NCI-H1436 treated with DMSO at 0.1 percent for 48 hours (cell line): ENCODE measurements at places on chromosomes 5 and 9.

DNA sequence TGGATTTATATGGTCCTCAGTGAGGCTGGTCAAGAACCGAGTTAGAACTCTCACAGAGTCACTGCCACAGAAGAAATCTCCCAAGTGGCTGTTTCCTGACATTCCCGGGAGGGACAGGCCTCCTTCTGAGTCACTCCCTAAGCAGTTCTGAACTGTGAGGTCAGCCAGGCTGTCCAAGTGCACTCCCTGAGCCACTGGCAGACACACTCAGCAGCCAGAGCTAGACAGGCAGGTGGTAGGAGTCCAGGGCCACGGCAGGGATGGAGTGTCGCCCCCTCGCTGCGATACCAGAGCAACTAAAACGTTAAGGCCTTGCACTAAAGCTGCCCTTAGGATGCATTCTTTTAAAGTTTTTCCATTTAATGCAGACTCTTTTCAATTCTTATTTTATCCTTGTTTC, 3.4 kb downstream of the IL4 start:
- no peak for DNase-seq

GRCh38 chr9:79049371-79049770, 522.4 kb upstream of the TLE4 start:
- no peak for DNase-seq

DNA sequence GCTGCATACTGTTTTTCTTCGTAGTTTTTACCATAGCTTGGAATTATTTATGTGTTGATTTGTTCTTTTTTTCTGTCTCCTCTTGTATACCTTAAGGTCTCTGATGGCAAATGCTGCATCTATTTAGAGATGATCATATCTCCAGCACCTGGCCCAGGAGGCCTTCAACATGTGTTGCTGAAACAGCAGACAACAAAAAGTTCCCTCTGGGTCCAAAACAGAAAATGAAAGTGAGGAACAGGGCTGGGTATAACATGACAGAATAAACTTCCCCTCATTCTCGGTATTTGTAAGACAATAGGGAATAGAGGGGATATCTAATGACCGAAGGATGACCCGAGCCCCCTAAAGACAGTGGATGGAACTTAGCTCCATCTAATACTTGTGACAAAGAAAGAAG, 22.7 kb upstream of the PCSK1 start:
- DNase-seq = no peak

- DNase-seq = no peak
These were observed 38.9 kb downstream of the EFNA5 start for GRCh38 chr5:107631805-107632362.

DNA sequence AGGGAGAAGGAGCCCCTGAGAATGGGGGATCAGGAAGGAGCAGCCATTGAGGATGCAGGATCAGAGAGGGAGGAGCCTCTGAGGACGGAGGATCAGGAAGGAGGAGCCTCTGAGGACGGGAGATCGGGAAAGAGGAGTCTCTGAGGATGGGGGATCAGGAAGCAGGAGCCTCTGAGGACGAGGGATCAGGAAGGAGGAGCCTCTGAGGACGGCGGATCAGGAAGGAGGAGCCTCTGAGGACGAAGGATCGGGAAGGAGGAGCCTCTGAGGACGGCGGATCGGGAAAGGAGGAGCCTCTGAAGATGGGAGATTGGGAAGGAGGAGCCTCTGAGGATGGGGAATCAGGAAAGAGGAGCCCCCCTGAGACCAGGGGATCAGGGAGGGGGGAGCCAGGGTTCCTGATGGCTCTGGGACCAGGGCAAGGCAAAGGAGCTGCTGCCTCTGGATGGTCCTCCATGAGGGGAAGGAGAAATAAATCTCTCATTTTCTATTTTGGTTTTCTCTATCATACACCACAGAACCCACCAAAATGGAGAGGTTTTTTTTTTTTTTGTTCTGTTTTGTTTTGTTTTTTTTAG, 22.6 kb upstream of the SARDH start:
- no peak for DNase-seq

DNA sequence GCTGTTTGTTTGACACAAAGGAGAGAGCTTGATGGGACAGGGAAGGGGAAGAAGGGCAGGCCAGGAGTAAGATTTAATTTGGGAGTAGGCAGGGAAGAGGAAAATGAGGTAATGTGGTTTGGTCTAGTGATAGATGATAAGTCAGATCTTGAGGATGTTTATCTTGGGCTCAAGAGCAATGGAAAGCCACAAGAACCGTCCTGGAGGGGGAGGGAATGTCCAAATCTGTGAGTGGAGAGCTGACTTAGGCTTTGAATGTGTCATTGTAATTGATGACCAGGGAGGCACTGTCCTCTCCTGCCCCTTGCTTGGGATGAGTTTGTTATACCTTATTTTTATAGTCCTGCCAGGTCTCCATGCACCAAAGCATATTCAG, 37.5 kb downstream of the MAMDC2 start:
- DNase-seq = no peak

- DNase-seq = no peak
These were observed 77.6 kb downstream of the PRLR start for GRCh38 chr5:35152733-35153132.

GRCh38 chr5:756171-756570, 28.4 kb downstream of the ZDHHC11B start:
- no peak for DNase-seq

DNA sequence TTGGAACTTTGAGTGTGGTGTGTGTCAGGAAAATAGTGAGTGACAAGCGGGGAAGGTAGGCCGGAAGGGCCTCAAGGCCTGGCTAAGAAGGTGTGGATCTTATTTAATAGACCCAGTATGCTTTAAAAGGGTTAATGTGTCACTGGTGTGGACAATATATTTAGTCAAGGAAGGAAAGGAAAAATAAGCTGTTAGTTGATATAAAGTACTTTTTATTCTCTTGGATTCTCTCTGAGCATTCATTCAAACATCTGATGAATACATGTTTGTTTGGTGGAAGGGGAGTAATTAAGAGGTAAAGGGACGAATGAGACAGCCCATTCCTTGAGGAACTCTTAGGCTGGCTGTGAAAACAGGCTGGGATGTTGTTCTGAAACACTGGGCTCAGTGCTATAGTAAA, 98.9 kb downstream of the MELK start:
- no peak for DNase-seq

DNA sequence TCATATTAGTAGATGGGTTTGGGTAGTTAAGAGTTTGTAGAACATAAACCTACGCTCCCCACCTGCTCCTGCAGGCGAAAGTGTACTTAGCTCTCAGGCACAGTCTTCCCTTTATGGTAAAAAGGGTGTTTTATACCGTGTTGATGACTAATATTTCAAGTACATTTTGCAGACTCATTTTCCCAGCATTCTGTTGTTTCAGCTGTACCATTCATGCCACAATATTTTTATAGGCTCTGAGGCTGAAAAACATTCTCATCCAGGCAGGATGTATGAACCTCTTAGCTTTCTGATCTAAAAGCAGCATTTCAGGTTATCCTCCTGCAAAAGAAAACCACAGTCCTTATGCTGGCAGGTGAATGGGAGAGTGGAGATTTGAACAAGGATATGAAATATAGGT, 231.4 kb downstream of the NR2F1-AS1 start:
- no peak for DNase-seq

DNA sequence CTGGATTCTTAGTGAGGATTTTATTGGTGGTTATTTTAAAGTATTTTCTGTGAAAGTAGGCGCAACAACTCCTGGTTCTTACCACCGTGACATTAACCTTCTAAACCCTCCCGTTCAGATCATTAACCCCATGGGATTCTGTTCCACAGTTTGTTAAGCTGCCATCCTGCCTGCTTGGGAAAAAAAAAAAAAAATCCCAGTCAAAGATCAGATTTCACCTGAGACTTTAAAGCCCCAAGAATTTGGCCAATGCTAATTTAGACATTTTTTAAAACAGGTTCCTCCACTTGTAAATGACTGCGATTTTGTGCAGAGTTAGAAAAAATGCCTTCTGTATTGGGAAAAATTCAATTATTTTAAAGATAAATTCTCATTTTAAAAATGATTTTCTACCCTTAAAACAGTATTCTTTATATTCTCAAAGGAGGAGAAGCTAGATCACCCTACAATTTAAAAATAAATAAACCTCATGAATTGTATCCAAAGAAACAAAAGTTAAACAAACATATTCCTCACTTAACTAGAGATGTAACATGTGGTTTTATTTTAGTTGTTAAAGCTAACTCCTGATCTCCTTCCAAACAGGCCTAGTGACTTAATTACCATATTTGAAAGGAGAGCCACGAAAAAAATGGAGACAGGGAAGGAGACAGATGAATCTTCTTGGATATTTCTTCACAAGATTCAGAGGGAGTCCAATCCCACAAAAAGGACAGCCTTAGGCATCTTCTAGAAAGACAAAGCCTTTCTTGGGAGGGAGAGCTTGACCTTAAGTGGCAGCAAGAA, 93.1 kb upstream of the IFNK start:
- no peak for DNase-seq

DNA sequence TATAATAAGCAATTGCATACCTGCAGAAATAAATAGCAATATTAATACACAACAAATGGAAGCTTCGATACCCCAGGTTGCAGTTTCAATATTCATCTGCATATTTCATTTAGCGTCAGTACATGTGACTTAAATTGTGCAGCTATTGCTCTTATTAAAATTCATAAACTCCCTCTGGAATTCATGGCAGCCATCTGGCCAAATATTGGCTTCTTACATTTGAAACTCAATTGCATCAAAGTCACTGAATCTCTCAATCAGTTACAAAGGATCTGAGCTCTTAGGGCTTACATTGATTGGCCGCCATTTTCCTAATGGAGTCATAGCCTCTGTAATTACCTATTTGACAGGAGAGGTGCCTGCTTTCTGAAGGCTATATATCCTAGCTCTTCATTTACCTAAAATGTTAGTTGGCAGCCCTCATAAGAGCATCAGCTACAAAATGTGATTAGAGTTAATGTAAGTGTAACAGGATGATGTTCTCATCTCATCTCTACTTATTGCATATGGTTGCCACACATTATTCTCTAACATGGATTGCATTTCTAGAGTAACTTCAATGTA, 453.5 kb downstream of the CAAP1 start:
- peak; percentile 32 for DNase-seq

DNA sequence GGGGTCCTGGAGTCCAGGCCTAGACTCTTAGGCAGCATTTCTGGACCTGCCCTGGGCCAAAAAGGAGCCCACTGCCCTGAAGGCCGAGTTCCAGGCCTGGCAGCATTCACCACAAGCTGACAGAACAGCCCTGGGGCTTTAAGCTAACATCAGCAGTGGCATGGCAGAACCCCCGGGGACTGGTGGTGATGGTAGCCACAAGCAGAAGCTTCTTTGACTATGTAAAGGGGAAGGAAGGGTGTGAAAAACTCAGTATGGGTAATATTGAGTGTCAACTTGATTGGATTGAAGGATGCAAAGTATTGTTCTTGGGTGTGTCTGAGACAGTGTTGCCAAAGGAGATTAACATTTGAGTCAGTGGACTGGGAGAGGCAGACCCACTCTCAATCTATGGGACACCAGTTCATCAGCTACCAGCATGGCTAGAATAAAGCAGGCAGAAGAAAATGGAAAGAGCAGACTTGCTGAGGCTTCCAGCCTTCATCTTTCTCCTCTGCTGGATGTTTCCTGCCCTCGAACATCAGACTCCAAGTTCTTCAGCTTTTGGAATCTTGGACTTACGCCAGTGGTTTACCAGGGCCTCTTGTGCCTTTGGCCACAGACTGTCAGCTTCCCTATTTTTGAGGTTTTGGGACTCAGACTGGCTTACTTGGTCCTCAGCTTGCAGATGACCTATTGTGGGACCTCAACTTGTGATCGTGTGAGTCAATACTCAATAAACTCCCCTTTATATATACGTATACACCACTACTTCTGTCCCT, 661.0 kb upstream of the C9orf72 start:
- no peak for DNase-seq

- DNase-seq = no peak
These were observed 100.4 kb upstream of the CHD1 start for GRCh38 chr5:99029172-99029571.

GRCh38 chr9:130981756-130982137, 27.2 kb upstream of the LAMC3 start:
- DNase-seq = no peak

DNA sequence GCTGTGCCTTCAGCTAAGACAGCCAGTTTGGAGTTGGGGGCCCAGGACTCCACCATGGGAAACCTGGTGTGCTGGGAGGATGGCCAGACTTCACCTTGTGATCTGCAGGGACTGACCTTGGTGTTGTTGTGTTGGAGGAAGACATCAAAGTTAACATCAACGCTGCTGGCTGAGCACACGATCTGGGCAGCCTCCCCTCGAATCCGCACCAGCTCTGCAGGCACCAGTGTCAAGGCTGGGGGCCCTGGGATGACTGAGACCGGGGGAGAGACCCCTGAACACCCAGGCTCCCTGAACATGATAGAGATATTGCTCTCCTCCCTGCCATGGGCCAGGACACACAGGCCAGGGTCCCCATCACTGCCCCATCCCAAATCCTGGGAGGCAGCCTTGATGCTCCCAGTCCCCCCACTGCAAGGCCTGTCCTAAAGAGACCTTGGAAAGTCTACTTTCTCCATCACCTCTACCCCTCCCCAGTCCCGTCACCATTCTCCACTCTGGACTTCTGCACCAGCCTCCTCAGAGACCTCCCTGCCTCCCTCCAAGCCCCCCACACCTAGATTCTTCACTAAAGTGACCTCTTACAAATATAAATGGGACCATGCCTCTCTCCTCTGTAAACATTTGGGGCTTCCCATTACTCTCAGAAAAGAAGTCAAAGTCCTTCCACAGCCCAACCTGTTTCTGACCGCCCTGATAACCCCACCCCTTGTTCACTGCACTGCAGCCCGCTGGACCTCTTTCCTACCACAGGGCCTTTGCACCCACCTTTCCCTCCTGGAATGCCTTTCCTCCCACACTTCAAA, 8.2 kb downstream of the CSF1R start:
- DNase-seq = no peak

- no peak for DNase-seq
These were observed 3.0 kb upstream of the DNAJB5 start for GRCh38 chr9:34986540-34987047.

DNA sequence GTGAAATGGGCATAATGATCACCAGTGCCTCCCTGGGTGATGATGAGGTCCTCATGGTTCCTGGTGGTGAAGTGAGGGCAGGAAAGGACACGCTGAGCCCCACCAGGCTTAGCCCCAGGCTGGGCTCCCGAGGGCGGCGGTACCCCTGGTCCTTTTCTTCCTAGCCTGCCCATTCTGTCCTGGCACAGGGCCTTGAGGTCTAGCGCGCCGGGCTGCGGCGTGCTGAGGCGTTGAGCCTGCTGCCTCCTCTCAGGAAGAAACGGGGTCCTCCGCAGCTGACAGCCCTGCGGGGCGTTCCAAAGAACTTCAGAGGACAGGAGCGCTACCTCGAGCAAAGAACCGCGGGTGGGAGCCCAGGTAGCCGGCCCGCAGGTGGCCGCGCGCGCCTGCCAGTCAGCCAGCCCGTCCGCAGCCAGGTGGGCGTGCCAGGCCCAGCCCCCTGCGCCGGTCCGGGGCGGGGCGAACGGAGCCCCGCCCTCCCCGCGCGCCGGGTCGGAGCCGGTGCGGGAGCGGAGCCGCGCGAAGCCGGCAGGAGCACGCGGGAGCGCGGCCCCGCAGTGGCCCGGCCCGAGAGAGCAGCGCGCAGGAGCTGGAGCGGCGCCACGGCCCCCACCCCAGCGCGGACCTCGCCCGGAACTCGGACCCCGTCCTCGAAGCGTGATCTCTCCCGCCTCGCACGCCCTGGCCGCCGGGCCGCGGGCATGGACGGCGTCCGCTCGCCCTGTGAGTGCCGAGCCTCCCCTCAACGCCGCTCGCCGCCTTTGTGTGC, at the start of gene WNK2:
Gene WNK2, plus strand, starts transcription at position 477 of the 769 bp plus-strand sequence. CDS start 791 bp downstream, outside the sequence.
- DNase-seq = no peak

- DNase-seq = no peak
These were observed 8.7 kb upstream of the GFRA3 start for GRCh38 chr5:138282920-138283742.
